ENCODE measurements at places on chromosomes 5 and 9. TPM values are rescaled to one million over a fixed set of nuclear protein-coding genes. Genes with fewer than 3 reads are reported as not detected.

GRCh38 chr9:5851445-5851844 lies 18.5 kb upstream of the ERMP1 start:
- H3K36me3 ChIP-seq, result no peaks in the 10 kb centered on the region
- H3K4me3 ChIP-seq, result no peak overlapping the region
- H3K27ac ChIP-seq, result peak overlapping the region; percentile 46
- H3K4me1 ChIP-seq, result peaks cover 17% of the 10 kb centered on the region
- H3K27me3 ChIP-seq, result no peaks in the 10 kb centered on the region

DNA sequence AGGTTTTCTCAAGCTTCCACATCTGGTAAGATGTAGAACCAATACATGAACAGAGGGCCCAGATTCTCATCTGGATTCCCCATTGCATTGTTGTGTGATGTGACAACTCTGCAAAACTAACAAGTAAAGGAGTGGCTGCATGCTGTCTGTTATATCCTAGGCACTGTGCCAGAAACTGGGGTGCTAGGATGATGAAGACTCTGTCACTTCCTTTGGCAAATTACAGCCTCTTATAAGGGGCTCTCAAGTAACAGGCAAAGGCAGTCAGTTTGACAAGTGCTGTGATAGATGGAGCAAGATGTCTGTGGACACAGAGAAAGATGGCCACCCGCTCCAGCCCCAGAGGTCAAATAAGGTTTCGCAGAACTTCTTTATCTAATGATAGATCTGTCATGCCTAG lies 115.7 kb downstream of the PAPPA start:
- H3K27ac ChIP-seq, result no peak overlapping the region
- H3K4me3 ChIP-seq, result no peak overlapping the region
- H3K27me3 ChIP-seq, result peaks cover 3% of the 10 kb centered on the region
- H3K36me3 ChIP-seq, result no peaks in the 10 kb centered on the region

- no peaks in the 10 kb centered on the region for H3K36me3 ChIP-seq
- H3K27me3 ChIP-seq, result no peaks in the 10 kb centered on the region
- peak overlapping the region; percentile 19 for H3K4me3 ChIP-seq
Measured at GRCh38 chr9:133460405-133461175, 812 bp downstream of the CACFD1 start.

DNA sequence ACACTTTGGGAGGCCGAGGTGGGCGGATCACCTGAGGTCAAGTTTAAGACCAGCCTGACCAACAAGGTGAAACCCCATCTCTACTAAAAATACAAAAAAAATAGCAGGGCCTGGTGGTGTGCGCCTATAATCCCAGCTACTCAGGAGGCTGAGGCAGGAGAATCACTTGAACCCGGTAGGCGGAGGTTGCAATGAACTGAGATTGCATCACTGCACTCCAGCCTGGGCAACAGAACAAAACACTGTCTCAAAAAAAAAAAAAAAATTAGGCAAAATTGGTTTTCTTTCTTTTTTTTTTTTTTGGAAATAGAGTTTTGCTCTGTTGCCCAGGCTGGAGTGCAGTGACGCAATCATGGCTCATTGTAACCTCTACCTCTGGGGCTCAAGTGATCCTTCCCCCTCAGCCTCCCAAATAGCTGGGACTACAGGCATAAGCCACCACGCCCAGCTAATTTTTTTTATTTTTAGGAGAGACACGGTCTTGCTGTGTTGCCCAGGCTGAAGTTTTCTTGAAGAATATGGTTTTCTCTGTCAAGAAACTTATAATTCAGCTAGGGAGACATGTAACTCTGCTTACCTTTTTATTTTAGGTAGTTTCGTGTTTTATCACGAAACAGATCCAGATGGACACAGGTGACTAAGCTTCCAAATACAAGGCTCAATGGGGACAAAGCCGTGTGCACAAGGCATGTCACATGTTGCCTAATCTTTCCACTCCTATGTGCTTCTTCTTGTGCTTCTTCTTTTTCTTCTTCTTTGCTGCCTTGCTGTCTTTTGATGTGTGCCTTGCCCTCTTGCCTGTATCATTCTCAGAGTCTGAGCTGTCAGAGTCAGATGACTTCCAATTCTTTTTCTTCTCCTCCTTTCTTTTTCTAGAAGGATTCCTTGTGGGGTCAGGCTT lies 14.3 kb downstream of the TTC1 start:
- H3K36me3 ChIP-seq, result peaks cover 28% of the 10 kb centered on the region
- DNase-seq, result no peak
- no peaks in the 10 kb centered on the region for H3K27me3 ChIP-seq
- no peak overlapping the region for H3K27ac ChIP-seq

GRCh38 chr5:153157156-153157555 lies 333.3 kb upstream of the GRIA1 start:
- H3K27me3 ChIP-seq, result no peaks in the 10 kb centered on the region
- H3K4me1 ChIP-seq, result no peaks in the 10 kb centered on the region
- H3K27ac ChIP-seq, result no peak overlapping the region
- H3K36me3 ChIP-seq, result no peaks in the 10 kb centered on the region
- DNase-seq, result no peak

GRCh38 chr9:99474186-99474585 lies 252.1 kb downstream of the SEC61B start:
- H3K4me3 ChIP-seq, result no peak overlapping the region
- H3K36me3 ChIP-seq, result no peaks in the 10 kb centered on the region
- H3K4me1 ChIP-seq, result no peaks in the 10 kb centered on the region
- no peak overlapping the region for H3K27ac ChIP-seq
- no peaks in the 10 kb centered on the region for H3K27me3 ChIP-seq
- no peak for DNase-seq

DNA sequence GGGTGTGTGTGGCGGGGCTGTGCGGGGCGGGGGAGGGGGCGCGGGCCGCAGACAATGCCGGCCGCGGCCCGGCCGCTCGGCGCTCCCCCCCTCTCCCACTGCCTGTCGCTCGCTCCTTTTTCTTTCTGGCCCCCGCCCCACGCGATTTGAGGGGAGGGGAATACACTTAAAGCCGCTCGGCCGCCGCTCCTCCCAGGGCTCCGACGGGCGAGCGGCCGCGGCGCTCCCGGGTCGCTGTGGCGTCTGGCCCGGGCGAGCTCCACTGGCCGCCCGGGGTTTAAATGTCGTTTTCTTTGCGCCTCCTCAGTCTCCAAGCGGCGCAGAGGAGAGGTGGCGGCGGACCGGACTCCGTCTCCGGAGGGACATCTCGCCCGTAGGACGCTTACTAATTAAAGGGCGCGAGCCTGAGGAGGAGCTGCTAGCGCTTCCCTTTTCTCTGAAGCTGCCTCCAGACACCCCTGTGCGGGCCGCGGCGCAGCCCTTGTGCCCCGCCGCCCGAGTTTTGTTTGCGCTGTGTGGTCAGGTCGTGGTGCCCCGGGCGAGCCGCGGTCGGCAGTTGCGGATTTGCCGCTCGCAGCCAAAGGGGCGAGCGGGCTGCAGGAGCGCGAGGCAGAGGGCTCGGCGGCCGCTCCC lies 1.4 kb downstream of the ZSWIM6 start:
- no peaks in the 10 kb centered on the region for H3K36me3 ChIP-seq
- peak; percentile 18 for DNase-seq
- peak overlapping the region; percentile 81 for H3K4me3 ChIP-seq
- H3K27ac ChIP-seq, result no peak overlapping the region

DNA sequence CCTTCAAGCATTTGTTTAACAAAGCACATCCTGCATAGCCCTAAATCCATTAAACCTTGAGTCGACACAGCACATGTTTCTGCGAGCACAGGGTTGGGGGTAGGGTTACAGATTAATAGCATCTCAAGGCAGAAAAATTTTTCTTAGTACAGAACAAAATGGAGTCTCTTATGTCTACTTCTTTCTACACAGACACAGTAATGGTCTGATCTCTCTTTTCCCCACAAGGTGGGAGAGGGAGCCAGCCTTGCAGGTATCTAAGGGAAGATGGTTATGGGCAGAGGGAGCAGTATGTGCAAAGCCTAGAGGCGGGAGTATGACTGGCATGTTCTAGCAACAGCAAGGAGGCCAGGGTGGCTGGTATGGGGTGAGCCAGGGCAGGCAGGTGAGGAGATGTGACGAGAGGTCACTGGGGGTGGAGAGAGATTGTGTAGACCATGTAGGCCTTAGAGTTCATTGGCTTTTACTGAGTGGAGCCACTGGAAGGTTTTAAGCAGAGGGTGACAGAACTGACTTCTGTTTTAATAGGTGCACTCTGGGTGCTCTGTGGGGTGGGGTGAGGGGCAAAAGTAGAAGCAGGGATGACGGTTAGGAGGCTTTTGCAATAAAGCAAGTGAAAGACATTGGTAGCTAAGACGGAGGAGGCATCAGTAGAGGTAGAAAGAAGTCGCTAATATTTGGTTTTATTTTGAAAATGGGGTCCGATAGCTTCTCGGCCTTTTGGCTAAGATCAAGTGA lies 5.1 kb upstream of the RPS14 start:
- H3K4me1 ChIP-seq, result peaks cover 29% of the 10 kb centered on the region
- H3K4me3 ChIP-seq, result no peak overlapping the region
- no peak for DNase-seq
- no peaks in the 10 kb centered on the region for H3K27me3 ChIP-seq

- no peak overlapping the region for H3K27ac ChIP-seq
- no peaks in the 10 kb centered on the region for H3K27me3 ChIP-seq
Measured at GRCh38 chr9:26263478-26263877, 585.2 kb upstream of the TUSC1 start.

- H3K4me1 ChIP-seq, result peaks cover 20% of the 10 kb centered on the region
- no peak for DNase-seq
- no peaks in the 10 kb centered on the region for H3K27me3 ChIP-seq
- H3K27ac ChIP-seq, result no peak overlapping the region
- H3K36me3 ChIP-seq, result no peaks in the 10 kb centered on the region
- H3K4me3 ChIP-seq, result no peak overlapping the region
Measured at GRCh38 chr5:132093271-132093670, 19.7 kb downstream of the CSF2 start.

DNA sequence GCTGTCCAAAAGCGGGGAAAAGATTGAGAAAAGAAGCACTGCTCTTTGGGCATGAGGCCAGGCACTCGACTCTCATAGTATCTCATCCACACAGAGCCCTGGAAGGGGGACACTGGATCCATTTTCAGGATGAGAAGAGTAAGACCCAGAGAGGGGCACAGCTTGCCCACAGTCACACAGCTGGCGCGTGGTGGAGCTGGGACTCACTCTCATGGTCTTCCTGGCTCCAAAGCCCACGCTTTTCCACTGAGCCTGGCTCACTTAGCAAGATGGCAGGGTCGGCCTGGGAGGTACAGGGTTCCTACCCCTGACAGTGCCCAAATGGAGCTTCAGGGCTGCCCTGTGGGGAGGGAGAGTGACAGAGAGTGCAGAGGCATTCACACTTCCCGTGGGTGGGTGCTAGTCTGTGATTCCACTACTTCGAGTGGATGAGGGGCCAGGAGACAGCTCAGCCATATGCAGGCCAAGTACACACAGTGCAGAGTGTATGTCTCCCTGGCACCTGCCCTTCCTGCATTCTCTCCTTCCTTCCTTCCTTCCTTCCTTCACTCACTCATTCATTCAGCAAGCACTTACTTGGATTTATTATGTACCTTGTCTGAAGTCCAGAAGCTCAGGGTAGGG lies 18.3 kb upstream of the IGFBPL1 start:
- DNase-seq, result no peak
- no peaks in the 10 kb centered on the region for H3K36me3 ChIP-seq
- peaks cover 26% of the 10 kb centered on the region for H3K27me3 ChIP-seq
- no peak overlapping the region for H3K27ac ChIP-seq
- H3K4me1 ChIP-seq, result no peaks in the 10 kb centered on the region

DNA sequence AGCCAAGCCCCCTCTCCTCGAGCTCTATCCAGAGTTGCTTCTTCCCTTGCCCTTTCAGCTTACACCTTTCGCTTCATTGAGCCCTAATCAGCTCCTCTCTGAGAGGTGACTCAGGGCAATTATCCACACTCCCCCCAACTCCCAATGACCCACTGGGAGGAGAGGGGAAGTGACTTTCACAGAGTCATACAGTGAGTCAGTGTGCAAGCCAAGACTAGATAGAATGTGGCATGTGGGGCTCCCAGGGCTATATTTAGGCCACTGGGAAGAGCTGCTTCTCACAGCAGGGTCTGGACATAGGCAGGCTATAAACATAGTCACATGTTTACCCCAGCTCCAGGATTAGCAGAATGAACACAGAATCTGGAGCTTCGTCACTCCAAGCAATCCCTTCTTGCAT lies 57.4 kb downstream of the NRG2 start:
- H3K4me3 ChIP-seq, result no peak overlapping the region
- H3K4me1 ChIP-seq, result no peaks in the 10 kb centered on the region
- H3K36me3 ChIP-seq, result no peaks in the 10 kb centered on the region
- DNase-seq, result no peak

DNA sequence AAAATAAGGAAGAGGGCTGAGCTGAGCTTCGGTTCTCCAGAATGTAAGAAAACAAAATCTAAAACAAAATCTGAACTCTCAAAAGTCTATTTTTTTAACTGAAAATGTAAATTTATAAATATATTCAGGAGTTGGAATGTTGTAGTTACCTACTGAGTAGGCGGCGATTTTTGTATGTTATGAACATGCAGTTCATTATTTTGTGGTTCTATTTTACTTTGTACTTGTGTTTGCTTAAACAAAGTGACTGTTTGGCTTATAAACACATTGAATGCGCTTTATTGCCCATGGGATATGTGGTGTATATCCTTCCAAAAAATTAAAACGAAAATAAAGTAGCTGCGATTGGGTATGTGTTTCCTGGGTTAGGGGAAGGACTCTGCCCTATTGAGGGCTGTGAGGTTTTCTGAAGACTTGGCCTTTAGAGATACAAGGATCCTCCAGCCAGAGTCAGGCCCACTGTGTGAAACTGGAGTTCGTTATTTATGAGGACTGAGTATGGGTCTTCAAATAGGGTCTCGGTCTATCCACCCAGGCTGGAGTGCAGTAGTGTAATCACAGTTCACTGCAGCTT lies 3.8 kb downstream of the EGR1 start:
- no peak overlapping the region for H3K27ac ChIP-seq
- no peak overlapping the region for H3K4me3 ChIP-seq
- no peak for DNase-seq
- H3K27me3 ChIP-seq, result no peaks in the 10 kb centered on the region
- peaks cover 33% of the 10 kb centered on the region for H3K4me1 ChIP-seq
- no peaks in the 10 kb centered on the region for H3K36me3 ChIP-seq

- no peaks in the 10 kb centered on the region for H3K36me3 ChIP-seq
- no peak overlapping the region for H3K27ac ChIP-seq
Measured at GRCh38 chr5:11289208-11289607, 528.2 kb upstream of the DAP start.

GRCh38 chr5:164376843-164377242 lies 871.4 kb downstream of the MAT2B start:
- H3K4me3 ChIP-seq, result no peak overlapping the region
- no peaks in the 10 kb centered on the region for H3K27me3 ChIP-seq
- DNase-seq, result no peak
- H3K36me3 ChIP-seq, result no peaks in the 10 kb centered on the region
- no peaks in the 10 kb centered on the region for H3K4me1 ChIP-seq

Gene KLF9
- 91.7 TPM for total RNA-seq

Gene NUTM2F
- not detected for total RNA-seq

Gene ANKRD20A1
- not detected for total RNA-seq

Gene OR1J2
- not detected for total RNA-seq

Gene CMYA5
- 0.22 TPM for total RNA-seq

Gene WDR31
- 0.42 TPM for total RNA-seq

Data from T-cell (primary cell).